ENCODE measurements at places on chromosomes 7 and 10.
A peak's percentile ranks its signal among the peaks of the same experiment; 100 is the strongest.

- DNase-seq: peak; percentile 42
Observed at GRCh38 chr10:30671026-30671616, 41.6 kb upstream of the LYZL2 start.

- DNase-seq: no peak
Observed at GRCh38 chr7:26467104-26467503, 175.4 kb downstream of the SNX10 start.

DNA sequence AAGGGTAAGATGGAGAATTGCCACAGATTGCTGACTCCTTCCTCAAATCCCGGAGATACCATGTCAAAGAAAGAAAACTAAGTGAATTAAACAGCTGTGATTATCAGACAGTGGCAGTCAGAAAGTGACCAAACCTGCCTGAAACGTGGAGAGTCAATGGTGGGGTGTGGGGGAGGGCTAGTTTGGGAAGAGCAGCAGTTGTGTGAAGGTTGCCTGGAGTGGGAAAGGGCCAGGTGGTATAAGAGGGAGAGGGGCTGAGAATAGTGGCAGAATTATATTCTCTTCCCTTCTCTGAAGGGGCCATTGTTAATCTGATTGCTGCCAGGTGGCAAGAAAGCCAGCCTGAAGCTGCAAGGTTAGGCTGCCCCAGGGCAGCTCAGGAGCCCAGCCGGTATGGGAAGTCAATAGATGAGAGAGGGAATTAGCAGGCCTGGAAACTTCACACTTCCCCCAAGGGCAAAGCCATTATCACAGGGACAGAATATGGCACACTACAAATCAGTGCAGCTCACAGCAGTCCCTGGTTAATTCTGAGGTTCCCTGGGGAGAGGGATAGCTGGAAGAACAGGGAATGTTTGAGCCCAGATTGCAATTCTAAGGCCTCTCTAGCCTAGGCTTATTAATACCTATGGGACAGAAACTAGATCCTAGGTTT lies 83.9 kb upstream of the ITGB1 start:
- no peak for DNase-seq

DNA sequence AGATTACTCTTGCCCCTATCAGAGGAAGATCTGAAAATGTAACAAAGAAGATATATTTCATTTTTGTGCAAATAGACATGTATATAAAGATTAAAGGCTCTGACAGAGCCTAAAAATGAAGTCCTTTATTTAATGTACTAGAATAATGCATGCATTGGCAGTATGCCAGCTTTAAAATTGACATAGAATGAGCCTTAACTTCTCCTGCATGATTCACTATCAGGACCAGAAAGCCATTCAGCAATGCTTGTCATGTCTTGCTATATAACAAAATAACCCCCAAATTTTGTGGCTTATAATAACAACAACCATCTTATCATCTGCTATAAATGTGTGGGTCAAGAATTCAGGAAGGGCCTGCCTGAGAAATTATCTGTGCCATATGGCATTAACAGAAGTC lies 411.9 kb downstream of the GRM8 start:
- DNase-seq: no peak

- no peak for DNase-seq
Observed at GRCh38 chr10:62732841-62733653, 71.5 kb upstream of the ADO start.

- DNase-seq: no peak
Observed at GRCh38 chr7:16669581-16669980, 23.6 kb downstream of the BZW2 start.

DNA sequence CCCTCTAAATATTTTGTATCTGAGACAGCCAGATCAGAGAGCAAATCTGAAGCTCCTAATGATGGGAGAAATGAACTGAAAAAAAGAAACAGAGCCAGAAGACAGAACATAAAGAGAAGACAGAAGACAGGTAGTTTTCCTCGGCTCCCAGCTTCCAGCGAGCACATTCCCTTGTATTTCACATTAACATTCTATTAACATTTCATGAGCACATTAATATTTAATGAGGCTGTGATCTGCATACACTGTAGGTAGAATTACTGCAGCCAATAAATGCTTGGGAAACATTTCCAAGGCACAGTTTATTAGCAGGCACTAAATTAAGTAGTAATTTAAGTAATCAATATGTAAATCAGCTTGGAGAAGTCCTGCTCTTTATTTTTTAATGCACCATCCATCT lies 349.9 kb downstream of the ELMO1 start:
- no peak for DNase-seq

- DNase-seq: no peak
Observed at GRCh38 chr10:97861097-97861750, 11.6 kb downstream of the GOLGA7B start.

GRCh38 chr7:51591223-51591622 lies 274.6 kb upstream of the COBL start:
- DNase-seq: no peak

GRCh38 chr10:101495324-101495925 lies 92.6 kb downstream of the POLL start:
- peak; percentile 12 for DNase-seq

- no peak for DNase-seq
Observed at GRCh38 chr7:157926521-157927150, 589.8 kb downstream of the DNAJB6 start.

- peak; percentile 26 for DNase-seq
Observed at GRCh38 chr10:98676895-98677294, 230.2 kb upstream of the HPS1 start.

- no peak for DNase-seq
Observed at GRCh38 chr7:111086532-111086931, 4.4 kb upstream of the LRRN3 start.

DNA sequence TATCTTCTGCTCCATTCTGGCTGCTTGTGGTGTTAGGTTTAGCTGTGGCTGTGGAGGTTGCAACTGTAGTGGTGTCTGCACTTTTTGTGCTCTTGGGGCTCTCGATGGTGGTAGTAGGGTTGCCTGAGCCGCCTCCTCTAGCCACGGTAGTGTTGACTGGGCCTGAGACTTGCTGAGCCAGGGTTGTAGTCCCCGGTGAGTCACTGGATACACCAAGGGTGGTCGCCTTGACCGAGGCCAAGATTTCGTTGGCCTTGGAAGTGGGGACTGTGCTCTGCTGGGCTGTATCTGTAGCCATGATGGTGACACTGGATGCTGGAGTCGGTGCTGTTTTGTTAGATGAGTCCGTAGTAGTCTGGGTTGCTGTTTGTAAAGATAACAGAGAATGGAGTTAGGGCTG lies 45.4 kb downstream of the PODXL start:
- DNase-seq: no peak

GRCh38 chr7:140245611-140246105 lies 68.9 kb upstream of the KDM7A start:
- no peak for DNase-seq

GRCh38 chr10:34960983-34961382 lies 129.2 kb downstream of the CUL2 start:
- DNase-seq: no peak

DNA sequence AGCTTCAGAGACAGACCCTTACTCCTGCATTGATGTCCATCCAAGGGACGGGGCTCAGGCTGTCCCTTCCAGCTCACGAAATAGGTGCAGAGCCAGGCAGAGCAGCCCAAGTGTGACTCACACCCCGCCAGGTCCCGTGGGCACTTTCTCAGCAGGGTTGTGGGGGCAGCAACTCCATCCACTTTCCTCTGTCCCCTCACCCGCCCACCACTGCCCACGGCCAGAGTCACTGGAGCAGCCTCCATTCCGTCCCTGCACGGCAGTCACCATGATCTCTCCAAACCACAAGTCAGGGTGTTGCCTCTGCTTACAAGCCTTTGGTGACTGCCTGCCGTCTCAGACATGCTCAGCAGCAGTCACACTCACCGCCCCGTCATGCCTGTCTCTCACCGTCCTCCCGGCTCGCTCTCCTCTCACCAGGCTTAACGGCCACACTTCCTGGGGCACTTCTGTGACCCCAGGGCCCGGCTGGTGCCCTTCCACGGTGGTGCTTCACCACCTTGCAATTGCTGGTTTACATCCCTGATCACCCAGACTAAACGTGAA lies 39.3 kb downstream of the CALML3 start:
- no peak for DNase-seq

DNA sequence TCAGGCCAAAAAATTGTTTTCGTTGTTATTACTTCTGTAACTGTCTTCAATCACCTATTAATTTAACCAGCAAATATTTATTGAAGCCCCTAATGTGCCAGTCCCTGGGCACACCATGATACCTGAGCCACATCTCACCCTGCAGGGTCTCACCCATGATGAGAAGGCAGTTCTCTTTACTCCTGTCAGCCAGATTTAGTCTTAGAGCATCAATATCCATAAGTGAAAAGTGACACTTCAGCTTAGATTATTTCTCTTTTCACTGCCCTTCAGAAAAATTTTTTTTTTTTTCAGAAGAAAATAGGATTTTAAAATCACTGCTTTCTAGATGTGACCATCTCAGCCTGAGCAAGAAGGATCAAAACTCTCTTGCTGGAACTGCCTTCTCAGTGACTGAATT lies 258.6 kb upstream of the NFE2L3 start:
- no peak for DNase-seq

- peak; percentile 70 for DNase-seq
Observed at GRCh38 chr10:31031558-31032257, at the start of gene ZNF438. TSS of gene ZNF438 (minus strand) at chr10:31031865. CDS start at chr10:30877034, 154,831 bp downstream.

DNA sequence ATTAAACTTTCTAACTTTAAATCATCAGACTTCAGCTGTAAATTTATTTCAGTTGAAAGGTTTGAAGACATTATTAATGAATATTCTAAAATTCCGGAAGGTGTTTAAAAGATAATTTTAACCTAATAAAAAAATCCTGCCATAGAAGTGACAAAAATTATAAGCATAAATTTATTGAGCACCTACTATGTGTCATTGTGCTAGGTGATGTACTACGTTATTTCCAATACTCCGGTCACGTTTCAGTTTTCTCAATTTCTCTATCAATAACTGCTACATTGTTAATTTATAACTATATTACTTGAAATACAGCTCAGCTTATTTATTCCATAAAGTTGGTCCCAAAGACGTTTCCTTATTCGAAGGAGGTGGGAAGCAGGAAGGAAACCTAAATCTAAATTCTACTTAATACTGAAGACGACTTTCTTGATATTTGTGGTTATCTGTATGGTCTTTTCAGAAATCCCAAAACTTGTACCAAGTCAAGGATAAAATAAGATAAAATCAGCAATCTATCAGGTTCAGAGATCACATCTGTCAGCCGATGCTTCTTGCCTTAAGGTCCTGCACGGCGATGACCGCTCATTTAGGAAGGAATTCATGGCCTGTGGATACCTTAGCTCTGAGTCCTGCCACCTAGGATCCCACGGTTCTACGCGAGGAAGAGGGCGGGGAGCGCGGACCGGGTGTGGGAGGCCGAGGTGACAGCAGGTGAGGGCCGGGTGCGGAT lies 1.2 kb upstream of the ZEB1 start:
- DNase-seq: no peak

DNA sequence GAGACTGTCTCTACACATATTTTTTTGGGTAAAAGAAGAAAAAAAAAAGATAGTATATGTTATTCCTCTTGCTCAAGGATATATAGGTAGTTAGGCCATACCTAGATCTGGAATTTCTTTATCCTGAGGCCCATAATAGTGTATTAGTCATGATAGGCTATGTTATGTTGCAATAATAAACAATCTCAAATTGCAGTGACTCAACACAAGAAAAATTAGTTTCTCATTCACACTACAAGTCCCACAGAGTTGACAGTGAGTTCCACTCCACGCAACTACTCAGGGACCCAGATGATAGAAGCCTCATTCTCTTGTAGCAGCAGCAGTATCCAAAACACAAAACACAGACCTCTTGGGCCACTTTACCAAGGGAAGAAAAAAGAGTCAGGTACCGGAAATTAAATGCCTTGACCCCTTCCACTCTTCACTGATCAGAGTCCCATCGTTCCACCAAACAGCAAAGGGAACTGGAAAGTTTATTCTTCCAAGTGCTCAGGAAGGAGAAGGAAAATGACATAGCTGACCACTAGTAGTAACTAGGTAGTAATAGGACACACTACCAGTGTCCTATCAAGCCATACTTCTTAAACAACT lies 7.4 kb upstream of the C10orf67 start:
- DNase-seq: no peak

- DNase-seq: no peak
Observed at GRCh38 chr10:74743401-74743800, 83.0 kb upstream of the KAT6B start.

DNA sequence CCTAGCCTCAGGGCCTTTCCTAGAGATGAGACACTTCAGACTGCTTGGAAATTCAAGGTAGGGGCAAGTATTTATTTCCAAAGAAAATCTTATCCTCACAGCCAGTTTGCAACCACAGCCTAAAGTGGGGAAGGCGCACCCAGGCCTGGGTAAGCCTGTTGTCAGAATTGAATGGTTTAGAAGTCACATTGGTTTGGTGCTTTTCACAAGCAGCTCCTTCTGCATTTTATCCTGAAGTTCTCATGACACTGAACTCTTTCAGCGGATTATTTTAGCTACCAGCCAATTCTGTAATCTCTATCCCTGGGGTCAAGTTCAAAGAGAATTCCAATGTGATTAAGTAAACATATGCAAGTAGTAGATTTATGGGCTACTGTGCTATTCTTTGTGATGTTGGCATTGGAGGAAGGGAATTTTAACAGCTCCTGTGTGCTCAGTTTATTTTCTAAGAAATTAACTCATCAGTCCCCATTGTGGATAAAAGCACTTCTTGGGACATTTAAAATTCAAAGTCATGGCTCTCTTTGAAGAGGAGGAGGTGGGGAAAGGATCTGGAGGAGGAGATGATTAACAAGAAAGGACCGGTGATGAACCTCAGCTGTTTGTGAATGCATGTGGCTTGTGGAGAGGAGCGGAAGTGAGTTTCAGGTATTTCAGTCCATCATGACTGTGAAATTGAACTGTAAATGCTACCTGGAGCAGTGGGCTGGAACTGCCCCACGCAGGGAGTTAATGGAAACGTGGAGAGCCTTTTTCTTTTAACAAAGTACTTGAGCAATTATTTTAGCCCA lies 90.2 kb upstream of the CACUL1 start:
- DNase-seq: no peak

DNA sequence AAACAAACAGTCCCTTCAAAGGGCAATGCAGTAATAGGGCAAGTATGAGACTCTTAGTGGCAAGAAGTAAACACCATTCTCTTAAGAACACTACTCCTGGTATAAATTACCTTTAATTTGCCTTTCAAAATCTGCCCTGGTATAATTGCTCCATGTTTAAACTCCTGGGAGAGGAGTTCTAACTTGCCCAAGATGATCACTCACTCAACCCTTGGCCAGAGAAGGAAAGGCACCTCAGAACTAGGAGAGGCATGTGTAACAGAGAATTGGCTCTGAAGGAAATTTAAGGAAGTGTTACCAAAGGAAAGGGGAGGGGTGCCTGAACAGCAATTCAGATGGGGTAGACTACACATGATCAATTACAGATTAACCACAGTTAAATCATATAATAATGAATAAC lies 1173.6 kb upstream of the SORCS1 start:
- DNase-seq: no peak

- peak; percentile 83 for DNase-seq
Observed at GRCh38 chr7:5591278-5591874, 167.7 kb upstream of the TNRC18 start.

GRCh38 chr10:73763343-73763742 lies 18.5 kb upstream of the CHCHD1 start:
- DNase-seq: no peak

- no peak for DNase-seq
Observed at GRCh38 chr7:105805447-105806019, 70.9 kb downstream of the ATXN7L1 start.

- no peak for DNase-seq
Observed at GRCh38 chr10:69492091-69492745, 41.0 kb downstream of the TSPAN15 start.

GRCh38 chr7:157693071-157693520 lies 356.3 kb downstream of the DNAJB6 start:
- no peak for DNase-seq

GRCh38 chr7:96088579-96088978 lies 233.3 kb downstream of the SLC25A13 start:
- no peak for DNase-seq
